Fibroblast of skin of back (primary cell): ENCODE measurements at places on chromosomes 7 and 10.

GRCh38 chr10:118307859-118308258, 34.3 kb downstream of the FAM204A start:
- no peak for DNase-seq

- DNase-seq, result peak; percentile 56
Observed at GRCh38 chr10:51008346-51008745, 65.9 kb upstream of the PRKG1 start.

DNA sequence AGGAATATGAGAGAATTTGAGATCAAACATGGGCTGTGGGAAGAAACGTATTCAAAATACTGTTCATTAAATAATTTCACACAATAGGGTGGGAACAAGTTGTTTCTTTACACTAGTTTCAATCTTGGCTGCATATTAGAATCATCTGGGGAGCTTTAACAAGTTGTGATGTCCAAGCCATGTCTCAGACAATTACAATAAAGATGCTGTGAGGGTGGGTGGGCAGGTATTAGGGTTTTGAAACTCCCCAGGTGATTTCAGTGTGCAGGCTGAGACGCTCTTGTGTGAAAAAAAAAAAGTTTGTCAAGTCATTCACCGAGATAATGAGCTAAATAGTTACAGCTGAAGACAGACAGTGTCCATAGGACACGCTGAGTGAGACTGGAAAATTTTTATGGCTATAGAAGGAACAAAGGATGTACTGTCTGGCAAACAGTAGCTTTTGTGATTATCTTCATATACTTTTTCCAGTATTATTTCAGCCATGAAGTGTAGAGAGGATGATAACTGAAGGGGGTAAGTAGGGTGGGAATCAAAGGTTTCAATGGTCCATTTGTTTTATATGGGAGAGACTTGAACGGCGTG, 12.6 kb upstream of the LAMB4 start:
- no peak for DNase-seq

GRCh38 chr10:129883029-129883428, 81.0 kb downstream of the EBF3 start:
- no peak for DNase-seq

GRCh38 chr10:30559180-30559579, 70.4 kb downstream of the LYZL2 start:
- DNase-seq, result no peak

DNA sequence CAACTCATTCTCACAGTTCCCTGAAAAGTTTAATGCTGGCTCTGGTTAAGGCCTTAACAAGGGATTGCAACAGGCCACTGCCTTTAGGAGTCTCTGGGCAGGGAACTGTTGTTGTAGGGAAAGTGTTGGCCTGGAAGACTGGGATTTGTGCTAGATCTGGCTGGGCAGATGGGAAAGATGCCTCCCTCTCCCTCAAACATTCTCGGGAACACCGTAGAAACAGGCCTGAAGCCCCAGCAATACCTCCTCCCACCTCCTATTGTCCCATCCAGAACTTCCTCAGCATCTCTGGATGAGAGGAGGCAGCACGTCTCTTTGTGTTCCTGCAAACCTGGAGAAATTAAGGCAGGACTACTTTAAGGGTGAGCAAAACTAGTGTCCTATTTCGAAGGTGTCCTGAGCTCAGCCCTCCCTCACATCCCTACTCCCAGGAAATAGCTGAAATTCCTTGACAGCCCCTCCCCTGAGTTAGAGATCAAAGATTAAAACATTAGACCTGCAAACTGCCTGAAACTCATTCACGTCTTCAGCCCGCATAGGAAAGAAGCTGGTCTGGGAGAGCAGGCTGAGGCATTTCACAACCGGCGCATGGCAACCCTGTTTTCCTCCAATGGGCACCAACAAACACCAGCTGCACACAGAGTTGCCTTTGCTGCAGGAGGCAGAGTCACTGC, 10.9 kb upstream of the MAP3K8 start:
- DNase-seq, result peak; percentile 37

DNA sequence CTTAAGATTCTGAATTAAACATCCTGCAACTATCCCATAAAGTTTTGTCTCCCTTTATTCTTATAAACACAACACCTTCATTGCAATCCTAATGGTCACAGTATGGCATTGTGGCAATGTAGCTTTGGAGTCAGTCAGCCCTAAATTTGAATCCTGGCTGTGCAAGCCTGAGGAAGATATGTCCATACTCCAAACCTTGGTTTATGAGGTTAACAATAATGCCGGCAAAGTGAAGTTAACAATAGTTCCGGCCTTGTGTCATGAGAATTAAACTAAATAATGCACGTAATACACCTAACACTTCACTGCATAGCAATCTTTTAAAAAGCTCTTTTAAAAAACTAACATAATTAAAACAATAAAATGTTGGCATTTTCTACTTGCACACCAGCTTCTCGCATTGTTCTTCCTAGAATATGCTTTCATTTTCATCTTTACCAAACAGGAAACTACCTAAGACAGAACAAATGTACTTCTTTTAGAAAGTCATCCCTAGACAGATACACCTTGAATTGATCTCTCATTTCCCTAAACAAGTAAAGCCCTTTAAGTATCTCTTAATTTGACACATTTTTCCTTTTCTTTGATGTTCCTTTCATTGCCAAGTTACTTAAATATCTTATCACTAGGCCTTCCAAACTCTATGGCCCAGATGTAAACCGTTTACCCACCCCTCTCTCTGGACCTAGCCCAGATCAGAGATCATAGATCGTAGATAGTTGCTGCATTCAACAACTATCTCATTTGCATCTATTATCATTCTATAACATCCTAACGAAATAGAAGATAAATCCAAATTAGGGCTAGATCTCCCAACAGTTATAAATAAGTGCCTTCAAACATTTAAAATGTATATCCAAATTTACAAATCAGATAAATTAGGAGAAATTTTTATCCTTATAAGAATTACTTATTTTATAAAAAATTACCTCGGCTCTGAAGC, 66.7 kb downstream of the CREB3L2 start:
- DNase-seq, result no peak

- no peak for DNase-seq
Observed at GRCh38 chr10:46220187-46220586, 66.6 kb upstream of the ANTXRL start.

DNA sequence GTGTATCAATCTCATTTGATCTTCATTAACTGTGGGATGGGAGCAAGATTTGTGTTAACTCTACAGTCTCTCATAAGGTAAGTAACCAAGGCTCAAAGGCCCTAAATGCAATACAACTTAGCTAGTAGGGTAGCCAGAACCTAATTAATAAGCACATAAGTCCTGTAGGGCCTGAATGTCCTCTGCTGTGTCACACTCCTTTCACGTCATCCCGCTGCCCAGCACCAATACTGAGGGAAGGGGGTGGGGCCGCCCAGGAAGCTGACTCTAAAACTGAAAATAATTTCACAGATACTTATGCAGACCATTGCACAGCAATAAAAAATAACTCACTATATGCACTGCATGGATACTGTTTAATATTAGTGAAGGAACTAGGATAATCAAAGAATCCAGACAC, 13.7 kb downstream of the CCDC6 start:
- DNase-seq, result no peak

DNA sequence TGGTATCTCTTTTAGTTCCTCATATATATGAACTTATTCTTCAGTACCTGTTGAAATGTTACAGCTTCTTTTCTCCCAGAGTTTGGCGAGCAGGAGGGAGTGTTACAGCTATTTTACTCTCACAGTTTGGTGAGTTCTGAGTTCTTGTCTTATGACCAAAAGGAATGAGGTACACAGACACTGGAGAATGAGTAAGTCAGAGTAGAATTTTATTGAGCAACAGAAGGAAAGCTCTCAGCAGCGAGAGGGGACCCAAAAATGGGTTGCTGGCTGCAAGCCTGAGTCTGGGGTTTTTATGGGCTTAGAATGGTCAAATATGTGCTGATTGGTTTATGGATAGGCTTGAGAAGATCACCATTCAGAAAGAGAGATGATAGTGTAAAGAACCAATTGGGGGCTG, 175.2 kb downstream of the CDK14 start:
- peak; percentile 32 for DNase-seq

- no peak for DNase-seq
Observed at GRCh38 chr10:70274643-70275042, 9.2 kb downstream of the NPFFR1 start.

DNA sequence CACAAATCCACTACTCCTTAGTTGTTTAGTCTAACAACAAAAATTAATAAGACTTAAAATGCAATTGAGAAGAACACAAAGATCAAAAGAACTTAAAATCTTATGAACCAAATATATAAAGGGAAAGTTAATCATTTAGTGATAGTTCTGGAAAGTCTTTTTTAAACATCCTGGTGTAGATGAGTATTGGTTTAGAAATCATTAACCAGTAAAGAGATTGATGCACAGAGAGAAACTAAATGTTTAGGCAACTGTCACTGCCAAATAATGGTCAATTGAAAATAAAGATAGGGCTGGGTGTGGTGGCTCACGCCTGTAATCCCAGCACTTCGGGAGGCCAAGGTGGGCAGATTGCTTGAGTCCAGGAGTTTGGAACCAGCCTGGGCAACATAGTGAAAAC, 44.9 kb downstream of the SP8 start:
- DNase-seq, result no peak

DNA sequence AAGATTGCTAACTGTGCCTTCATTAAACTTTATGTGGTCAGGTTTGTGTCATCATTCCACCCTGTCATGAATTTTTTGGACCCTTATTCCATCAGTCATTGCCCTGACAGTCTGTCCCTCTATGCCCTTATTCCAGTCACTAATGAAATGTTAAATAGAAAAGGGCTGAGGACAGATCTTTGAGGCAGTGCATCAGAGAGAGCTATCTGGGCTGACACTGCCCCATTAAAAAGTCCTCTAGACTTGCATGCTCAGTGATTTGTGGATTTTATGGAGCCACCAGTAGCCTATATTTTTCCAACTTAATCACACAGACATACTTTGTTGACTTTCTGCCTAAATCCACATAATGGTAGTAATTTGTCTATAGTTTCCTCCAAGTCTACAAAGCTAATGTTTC, 264.7 kb upstream of the YAE1 start:
- DNase-seq, result no peak

DNA sequence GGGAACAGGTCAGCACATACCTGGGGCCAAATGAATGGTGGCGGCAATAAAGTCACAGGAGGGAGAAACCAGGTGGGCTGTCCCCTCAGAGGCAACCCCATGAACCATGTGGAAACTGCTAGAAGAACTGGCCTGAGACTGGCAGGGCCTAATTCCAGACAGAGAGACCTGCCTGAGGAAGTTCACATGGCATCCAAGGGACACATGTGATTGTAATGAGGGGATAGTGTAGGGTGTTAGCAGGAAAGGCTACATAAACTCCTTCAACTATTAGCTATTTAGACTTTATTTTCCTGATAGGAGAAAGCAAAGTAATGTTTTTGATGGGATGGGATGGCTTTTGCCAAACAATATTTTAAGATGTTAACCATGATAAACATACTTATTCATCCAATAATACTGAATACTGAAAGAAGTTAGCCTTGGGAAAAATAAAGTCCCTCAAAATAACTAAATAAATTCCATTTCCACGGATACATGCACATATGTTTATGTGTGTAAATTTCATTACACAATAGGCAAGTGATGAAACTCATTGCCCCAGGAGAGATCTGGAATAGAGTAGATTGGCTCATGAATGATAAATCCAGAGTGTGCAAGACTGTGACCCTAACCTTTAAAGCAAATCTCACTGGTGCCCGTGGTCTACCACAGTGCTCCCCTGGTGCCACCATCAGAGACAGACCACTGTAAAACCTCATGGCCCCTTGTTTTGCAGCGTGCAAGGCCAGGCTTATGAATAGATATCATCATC, 137.0 kb downstream of the NRF1 start:
- no peak for DNase-seq

DNA sequence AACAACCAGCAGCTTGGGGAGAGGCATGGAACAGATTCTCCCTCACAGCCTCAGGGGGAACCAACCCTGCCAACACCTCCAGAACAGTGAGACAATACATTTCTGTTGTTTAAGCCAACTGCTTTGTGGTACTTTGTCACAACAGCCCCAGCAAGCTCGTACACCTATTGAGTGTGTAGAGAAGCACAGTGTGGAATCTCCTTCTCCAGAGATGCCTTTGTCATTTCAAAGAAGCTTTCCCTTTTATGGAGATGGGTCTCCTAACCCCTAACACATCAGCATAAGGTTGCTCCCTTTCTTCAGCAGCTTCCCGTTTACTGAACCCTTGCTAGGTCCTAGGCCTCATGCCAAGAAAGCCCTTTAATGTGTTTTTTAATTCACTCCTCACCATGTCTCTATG, 60.7 kb upstream of the AGK start:
- no peak for DNase-seq

- DNase-seq, result peak; percentile 42
Observed at GRCh38 chr7:103613655-103614642, 167.9 kb upstream of the SLC26A5 start.
